ENCODE measurements at places on chromosomes 16 and 17.

- no peak for DNase-seq
Observed at GRCh38 chr17:81858967-81859905, 1.1 kb downstream of the P4HB start.

- no peak for DNase-seq
Observed at GRCh38 chr17:55859301-55859795, 108.5 kb downstream of the PCTP start.

DNA sequence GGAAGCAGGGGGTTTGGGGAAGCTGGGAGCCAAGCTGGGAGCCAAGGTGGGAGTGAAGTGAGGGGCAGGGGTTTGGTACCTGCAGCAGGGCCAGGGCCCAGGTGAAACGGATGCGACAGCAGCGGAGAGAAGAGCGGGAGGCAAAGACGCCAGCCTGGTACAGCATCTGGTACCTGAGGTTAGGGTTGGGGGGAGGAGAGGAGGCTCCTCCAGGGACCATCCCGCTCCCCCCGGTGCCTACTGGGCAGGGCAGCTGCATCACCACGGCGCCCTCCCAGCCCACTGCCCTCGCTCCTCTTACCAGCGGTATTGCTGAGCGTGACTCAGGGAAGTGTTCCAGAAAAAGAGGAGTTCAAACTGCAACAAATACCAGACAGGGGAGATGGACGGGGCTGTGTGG, 9.8 kb downstream of the CLN3 start:
- DNase-seq, result no peak

DNA sequence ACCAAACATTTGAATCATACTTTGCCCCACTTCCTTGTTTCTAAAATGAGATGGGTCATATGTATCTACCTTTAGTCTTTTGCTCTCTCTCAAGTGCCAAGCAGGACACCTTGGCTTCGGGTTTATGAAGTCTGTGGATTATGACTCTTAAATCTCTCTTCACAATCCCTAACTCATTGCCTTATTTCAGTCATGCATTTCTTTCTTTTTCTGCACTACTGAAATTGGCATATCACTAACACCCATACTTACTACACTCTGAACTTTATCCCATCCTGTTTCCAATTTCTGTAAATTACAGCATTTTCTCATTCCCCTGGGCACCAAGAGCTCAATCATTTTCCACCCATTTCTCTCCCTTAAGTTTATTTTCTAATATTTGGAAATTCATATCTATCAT, 42.0 kb downstream of the ABCA9 start:
- DNase-seq, result no peak

DNA sequence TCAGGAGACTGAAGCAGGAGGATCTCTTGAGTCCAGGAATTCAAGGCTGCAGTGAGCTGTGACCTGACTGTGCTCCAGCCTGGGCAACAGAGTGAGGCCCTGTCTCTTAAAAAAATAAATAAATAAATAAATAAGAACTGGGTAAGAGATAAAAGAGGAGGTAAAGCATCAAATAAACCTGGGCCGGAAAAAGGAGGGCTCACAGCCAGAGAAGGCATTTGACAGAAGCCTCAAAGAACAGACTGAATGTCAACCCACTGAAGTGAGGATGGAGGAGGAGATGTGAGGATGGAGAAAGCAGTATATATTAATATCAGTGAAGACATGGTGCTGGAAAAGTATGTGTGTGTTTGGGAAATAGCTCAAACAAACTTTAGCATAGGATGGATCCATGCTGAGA, 6.1 kb downstream of the NOG start:
- no peak for DNase-seq

DNA sequence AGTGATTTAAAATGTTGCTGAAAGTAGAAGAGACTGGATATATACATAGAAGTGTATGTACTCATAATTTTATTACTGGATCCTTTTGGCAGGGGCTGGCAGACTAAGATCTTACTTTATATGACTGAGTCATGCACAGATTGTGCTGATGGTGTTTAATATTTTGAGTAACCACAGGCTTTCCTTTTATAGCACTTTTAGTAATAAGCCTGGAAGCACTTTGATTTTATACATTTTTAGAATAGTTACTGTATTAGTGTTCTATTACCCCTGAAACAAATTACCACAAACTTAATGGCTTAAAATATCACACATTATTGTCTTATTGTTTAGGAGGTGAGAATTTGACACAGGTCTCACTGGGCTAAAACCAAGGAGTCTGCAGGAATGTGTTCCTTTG, 113.4 kb upstream of the CDH8 start:
- DNase-seq, result no peak

DNA sequence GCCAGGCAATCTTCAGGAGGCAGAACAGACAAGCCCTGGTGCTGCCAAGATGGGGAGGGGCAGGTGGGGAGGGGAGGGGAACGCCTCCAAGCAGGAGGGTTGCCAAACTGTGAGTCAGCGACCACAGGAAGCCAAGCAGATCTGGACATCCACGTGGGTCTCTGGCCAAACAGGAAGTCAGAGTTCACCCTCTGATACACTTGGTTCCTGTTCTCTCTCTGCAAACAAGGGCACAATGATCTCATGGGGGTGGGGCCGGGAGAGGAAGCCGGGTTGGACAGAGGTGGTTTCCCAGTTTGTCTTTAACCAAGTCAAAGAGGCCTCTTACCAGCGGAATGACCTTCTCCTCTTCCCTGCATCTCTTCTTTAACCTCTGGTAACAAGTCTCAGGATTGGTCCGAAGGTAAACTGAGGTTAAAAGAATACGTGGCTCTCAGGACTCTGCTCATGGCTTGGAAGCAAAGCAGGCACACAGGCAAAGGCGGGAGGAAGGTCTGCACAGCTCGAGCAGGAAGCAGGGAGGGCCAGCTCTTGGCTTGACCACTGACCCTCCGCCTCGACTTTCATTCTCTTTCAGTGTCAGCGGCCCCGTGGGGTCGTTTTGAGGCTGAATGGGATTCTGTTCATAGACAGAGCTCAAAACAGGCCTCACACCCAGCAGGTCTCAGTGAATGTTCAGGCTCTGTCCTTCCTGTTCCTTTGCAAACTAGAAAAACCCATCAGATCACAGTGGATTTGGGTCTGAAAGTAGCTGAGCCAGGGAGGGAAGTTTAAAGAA, 32.9 kb downstream of the TK2 start:
- DNase-seq, result peak; percentile 87

DNA sequence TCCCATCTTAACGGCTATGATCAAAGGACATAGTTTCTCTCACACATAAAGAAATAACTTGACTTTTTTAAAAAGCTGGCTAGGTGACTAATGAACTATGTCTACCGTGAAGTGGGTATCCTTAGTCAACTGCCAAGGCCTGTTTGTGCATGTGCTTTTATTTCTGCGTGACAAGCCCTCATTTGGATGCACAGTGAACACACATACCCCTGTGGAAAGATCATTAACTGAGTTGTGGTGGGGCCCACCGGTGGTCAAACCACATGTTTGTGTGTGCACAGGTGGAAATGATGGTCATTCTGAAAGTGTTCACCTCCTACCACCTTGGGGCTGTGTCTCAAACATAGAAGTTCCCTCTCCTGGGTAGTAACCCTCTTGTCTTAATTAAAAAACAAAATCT, 256.1 kb upstream of the SALL1 start:
- DNase-seq, result no peak

- no peak for DNase-seq
Observed at GRCh38 chr17:28712032-28712704, 480 bp upstream of the PROCA1 start.

- no peak for DNase-seq
Observed at GRCh38 chr17:41537614-41537954, 9.5 kb upstream of the KRT19 start.

DNA sequence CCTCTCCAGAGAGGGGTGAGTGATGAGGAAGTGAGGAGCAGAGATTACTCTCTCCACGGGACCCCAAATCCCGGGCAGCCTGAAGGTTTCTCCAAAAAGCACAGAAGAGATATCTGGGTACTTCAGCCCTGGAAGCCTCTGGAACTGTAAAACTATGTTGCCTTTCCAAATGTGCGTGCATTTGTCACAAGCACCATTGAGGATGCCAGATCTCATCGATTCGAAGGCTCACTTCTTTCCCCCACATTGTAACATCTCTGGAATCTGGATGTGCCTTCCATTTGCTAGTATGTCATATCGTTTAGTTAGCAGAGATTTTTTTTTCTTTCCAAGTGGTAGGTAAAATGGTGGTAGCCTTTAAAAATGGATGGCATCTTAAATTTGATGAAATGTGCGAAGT, 45.8 kb downstream of the ABCC12 start:
- DNase-seq, result no peak

GRCh38 chr16:88792668-88793250, 7.7 kb upstream of the PIEZO1 start:
- no peak for DNase-seq

GRCh38 chr17:8041979-8042378, 3.1 kb downstream of the ALOX15B start:
- DNase-seq, result no peak

- no peak for DNase-seq
Observed at GRCh38 chr16:4884972-4885874, 37.9 kb downstream of the UBN1 start.

DNA sequence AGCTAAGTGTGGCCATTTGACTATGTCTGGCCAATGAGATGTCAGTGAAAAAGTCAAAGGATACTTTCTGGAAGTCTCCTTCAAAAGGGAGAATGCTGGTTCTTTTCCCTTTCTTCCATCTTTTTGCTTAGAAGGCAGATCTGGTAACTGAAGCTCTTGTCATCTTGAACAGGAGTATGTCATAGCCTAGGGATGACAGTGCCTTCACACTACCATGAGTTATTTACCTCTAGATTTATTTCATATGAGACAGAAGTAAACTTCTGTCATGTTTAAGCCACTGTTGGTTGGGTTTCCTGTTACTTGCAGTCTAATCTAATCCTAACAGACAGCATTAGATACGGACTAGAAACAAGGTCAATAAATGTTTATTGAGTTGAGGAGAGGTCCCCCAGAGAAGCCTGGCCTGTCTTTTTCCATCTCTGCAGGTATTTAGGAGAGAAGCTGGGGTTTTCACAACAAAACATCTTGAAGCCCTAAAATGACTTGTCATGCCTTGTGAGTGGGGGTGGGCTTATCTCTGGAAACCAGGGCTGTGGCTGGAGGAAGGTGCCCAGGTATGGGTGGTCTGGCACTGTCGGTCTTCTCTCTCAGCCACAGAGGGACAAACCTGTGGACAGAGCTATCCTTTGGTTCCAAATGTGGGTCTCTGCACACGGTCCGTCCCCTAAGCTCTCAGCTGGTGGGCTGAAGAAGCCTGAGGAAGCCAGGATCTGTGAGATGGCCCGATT, 28.5 kb downstream of the TMEM98 start:
- DNase-seq, result no peak

DNA sequence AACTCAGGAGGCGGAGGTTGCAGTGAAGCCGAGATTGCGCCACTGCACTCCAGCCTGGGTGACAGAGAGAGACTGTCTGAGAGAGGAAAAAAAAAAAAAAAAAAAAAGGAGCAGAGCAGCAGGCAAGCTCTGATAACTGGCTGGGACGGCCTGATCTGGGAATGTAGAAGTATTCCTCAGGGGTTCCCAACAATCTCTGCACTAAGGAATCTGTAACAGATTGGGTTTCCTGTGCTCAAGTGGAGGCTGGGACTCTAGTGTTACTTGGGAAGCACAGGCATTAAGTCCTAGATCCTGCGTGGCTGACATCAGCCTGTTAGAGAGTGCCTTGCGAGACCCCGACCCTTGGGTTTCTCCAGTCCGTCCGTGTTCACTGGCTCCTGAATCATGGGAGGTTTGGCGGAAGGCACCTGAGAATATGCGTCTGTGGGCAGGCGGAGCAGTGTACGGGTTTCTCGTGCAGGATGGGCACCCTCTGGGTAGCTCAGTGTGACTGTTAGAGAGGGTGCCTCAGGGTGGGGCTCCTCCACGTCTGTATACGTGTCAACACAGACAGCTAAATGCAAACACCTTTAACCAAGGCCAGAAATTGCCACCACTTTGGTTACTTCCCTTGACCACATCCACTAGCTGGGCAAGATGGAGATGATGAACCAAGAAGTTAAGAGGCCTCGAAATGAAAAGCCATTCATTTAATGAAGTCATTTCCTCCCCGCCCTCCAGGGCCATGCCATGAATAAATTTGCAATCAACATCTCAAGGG, 174.9 kb upstream of the RPL38 start:
- no peak for DNase-seq

- no peak for DNase-seq
Observed at GRCh38 chr17:68462381-68463210, 5.3 kb upstream of the WIPI1 start.

- DNase-seq, result no peak
Observed at GRCh38 chr17:43875476-43876147, 28.6 kb downstream of the CD300LG start.

DNA sequence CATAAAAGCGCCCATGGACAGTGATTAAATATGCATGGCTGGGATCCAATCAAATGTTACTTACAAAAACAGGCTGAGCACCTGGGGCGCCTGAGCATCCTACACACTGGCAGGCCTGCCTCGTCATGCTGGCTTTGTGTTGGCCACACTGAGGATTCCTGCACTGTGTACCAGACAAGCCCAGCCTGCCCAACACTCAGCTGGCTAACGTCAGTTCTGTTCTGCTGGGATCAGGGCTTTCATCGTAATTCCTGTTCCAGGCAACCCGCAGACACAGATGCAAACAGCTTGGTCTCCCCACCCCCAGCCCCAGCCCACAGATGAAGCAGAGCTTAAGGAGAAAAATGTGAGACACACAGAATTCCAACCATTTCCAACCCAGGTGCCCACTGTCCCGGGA, 30.7 kb downstream of the PIMREG start:
- DNase-seq, result no peak

DNA sequence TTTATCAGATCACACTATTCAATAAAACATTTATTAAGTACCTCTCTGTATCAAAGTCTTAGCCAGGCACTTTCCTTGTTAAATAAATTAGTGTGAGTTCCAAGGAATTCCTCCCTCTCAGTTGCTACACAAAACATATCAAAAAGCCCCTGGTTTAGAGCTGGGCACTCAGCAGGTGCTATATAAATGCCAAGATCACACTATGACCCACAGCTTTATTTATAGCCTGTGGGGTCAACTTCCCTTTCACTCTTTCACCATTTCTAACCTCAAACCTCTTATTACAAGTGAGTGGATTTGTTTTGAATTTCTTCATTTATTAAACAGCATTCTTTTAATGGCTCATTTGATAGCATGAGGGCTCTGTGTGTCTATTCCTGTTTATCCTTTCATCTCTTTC, 112.6 kb upstream of the MPHOSPH6 start:
- DNase-seq, result no peak

- no peak for DNase-seq
Observed at GRCh38 chr17:45035848-45036247, 15.6 kb downstream of the DCAKD start.

DNA sequence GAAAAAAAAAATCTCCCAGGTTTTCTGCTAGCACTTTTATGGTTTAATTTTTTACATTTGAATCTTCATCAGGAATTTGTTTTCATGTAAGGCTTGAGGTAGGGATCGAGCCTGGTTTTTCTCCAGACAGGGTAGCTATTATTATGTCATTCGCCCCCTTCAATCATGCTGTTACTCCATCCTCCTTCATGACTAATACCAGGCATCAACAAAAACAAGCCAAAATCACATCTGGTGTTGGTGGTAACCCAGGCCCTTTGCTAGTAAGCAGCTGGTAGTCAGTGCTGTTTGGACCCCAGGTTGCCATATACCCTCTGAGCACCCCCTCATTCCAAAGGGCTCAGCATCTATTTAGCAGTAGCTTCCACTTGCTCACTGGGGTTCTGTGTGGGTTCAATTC, 29.5 kb downstream of the DRC3 start:
- DNase-seq, result no peak

GRCh38 chr17:37225465-37225864, 150.3 kb upstream of the C17orf78 start:
- no peak for DNase-seq

GRCh38 chr17:4740025-4740351, 260 bp upstream of the CXCL16 start:
- no peak for DNase-seq

GRCh38 chr16:53159781-53160436, 105.1 kb downstream of the CHD9 start:
- no peak for DNase-seq
